ENCODE measurements at places on chromosomes 7 and 10. TPM values are rescaled to one million over a fixed set of nuclear protein-coding genes. Genes with fewer than 3 reads are reported as not detected.

Gene EPHB6
- 5.6 TPM for total RNA-seq

GRCh38 chr7:93030605-93031225 is 87.1 kb downstream of the SAMD9 start:
- DNase-seq, result no peak
- H3K27me3 ChIP-seq, result no peaks in the 10 kb centered on the region
- peaks cover 16% of the 10 kb centered on the region for H3K36me3 ChIP-seq
- H3K4me3 ChIP-seq, result no peak overlapping the region
- H3K4me1 ChIP-seq, result peaks cover 14% of the 10 kb centered on the region

GRCh38 chr10:94546901-94547185 is 1.3 kb downstream of the HELLS start:
- peak overlapping the region; percentile 99 for H3K4me3 ChIP-seq
- H3K36me3 ChIP-seq, result peaks cover 17% of the 10 kb centered on the region
- no peak overlapping the region for H3K27ac ChIP-seq
- peaks cover 5% of the 10 kb centered on the region for H3K27me3 ChIP-seq
- peaks cover 33% of the 10 kb centered on the region for H3K4me1 ChIP-seq
- DNase-seq, result no peak

Gene LBX1
- not detected for total RNA-seq

DNA sequence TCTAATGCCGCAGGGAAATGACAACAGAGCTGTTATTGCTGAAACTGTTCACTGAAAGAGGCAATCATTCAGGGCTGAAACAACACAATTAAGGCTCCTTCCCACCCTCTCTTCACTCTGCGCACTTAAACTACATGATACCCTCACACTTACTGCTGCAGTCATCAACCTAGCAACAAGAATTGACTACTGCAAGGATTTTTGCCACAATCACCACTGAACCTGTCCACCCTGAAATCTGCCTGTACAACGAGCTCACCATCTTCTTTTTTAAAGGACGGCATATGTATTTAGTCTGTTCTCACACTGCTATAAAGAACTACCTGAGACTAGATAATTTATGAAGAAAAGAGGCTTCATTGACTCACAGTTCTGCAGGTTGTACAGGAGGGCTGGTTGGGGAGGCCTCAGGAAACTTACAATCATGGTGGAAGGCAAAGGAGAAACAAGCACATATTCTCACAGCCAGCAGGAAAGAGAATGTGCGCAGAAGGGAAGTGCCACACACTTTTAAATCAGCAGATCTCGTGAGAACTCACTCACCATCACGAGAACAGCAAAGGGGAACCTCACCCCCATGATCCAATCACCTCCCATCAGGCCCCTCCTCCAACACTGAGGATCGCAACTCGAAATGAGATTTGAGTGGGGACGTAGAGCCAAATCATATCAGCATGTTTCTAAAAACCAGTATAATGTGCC is 131.7 kb downstream of the SORCS1 start:
- H3K27ac ChIP-seq, result no peak overlapping the region
- H3K4me3 ChIP-seq, result no peak overlapping the region
- H3K36me3 ChIP-seq, result no peaks in the 10 kb centered on the region
- no peaks in the 10 kb centered on the region for H3K4me1 ChIP-seq
- DNase-seq, result no peak

- no peak for DNase-seq
- no peak overlapping the region for H3K27ac ChIP-seq
- no peaks in the 10 kb centered on the region for H3K36me3 ChIP-seq
- no peaks in the 10 kb centered on the region for H3K4me1 ChIP-seq
- no peak overlapping the region for H3K4me3 ChIP-seq
These were observed 856.2 kb downstream of the SORCS1 start for GRCh38 chr10:106308284-106308683.

DNA sequence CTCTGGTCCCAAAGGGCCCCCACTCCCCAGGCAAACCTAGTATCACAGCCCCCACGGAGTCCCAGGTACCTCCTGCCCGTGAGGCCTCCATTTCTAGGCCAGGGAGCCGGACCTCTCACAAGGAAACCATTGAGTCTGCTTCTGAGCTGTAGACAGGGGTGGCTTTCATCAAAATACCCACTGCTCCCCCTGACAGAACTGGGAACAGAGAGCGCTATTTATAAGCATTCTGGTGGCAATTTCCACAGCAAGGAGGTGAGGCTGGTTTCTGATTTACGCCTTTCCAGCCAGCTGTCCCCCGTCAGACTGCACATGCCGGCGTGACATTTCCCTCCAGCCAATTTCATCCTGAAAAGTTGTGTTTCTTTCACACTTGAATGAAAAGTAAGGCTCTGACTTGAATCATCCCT is 407.5 kb upstream of the PRKCQ start:
- H3K27ac ChIP-seq, result no peak overlapping the region
- peaks cover 6% of the 10 kb centered on the region for H3K4me1 ChIP-seq
- H3K4me3 ChIP-seq, result no peak overlapping the region
- no peaks in the 10 kb centered on the region for H3K36me3 ChIP-seq
- peaks cover 4% of the 10 kb centered on the region for H3K27me3 ChIP-seq
- no peak for DNase-seq

- H3K4me1 ChIP-seq, result no peaks in the 10 kb centered on the region
- DNase-seq, result no peak
- H3K36me3 ChIP-seq, result no peaks in the 10 kb centered on the region
- no peak overlapping the region for H3K27ac ChIP-seq
- H3K4me3 ChIP-seq, result no peak overlapping the region
These were observed 118.5 kb downstream of the VTI1A start for GRCh38 chr10:112565434-112566053.

Gene HOXA5
- total RNA-seq, result not detected

- no peaks in the 10 kb centered on the region for H3K4me1 ChIP-seq
- H3K4me3 ChIP-seq, result no peak overlapping the region
- H3K36me3 ChIP-seq, result no peaks in the 10 kb centered on the region
- H3K27ac ChIP-seq, result no peak overlapping the region
- no peak for DNase-seq
- no peaks in the 10 kb centered on the region for H3K27me3 ChIP-seq
These were observed 233.8 kb downstream of the SORCS1 start for GRCh38 chr10:106930751-106931150.

GRCh38 chr10:69936091-69936490 is 116.6 kb upstream of the MACROH2A2 start:
- H3K27ac ChIP-seq, result no peak overlapping the region
- peaks cover 4% of the 10 kb centered on the region for H3K27me3 ChIP-seq
- H3K4me1 ChIP-seq, result no peaks in the 10 kb centered on the region
- H3K36me3 ChIP-seq, result no peaks in the 10 kb centered on the region
- H3K4me3 ChIP-seq, result no peak overlapping the region

DNA sequence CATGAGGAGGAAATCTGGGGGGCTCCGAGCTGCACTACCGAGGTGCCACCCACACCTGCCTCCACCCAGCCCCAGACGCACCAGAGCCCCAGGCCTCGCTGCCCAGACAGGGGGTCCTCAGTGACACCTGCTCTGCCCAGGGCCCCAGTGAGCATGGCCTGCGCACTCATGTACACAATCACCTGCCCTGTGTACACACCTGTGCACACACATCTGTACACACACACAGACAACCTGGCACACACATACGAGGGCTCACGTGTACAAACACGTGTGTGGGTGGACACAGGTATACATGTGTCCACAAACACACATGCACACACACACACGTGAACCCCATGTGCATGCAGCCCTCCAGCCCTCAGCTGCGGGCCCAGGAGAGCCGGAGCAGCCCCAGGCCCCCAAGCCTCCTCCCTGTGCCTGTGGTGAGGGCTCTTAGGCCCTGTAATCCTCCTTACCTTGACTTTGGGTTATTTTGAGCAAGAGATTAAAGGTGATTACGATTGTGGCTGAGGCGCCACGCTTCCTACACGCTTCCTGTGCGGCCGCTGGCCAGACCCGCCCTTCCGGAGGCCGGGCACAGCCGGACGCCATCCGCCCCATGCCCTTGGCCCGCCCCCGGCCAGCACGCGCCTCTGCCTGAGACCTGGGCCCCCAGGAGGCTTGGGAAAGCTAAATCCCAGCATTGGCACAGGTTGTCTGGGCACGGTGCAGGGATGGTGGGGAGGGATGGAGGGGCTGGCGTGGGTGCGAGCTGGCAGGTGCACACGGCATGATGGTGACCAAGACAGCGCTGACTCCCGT is 71.9 kb downstream of the ELFN1 start:
- no peak for DNase-seq
- no peaks in the 10 kb centered on the region for H3K36me3 ChIP-seq
- H3K27me3 ChIP-seq, result peaks cover 2% of the 10 kb centered on the region
- no peak overlapping the region for H3K4me3 ChIP-seq
- no peak overlapping the region for H3K27ac ChIP-seq

DNA sequence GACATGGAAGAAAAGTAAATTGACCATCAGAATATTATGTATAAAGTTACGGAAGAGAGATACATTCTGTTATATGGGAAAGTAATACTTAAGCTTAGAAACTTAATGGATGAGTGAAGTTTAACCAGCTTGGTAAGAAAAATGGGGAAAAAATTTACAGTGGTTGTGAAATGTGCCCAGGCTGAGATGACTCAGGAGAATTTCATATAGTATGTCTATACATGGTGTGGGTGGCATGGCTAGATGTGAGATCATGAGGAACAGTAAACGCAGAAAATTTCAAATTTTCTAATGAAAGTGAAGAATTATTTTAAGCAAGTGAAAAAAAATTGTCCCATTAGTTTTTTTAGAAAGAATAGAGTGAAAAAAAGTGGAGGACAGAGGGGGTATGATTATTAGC is 552.5 kb upstream of the SORCS1 start:
- H3K4me1 ChIP-seq, result no peaks in the 10 kb centered on the region
- H3K27ac ChIP-seq, result no peak overlapping the region
- H3K4me3 ChIP-seq, result no peak overlapping the region
- DNase-seq, result no peak

GRCh38 chr10:110221721-110222261 is 14.4 kb downstream of the MXI1 start:
- peaks cover 13% of the 10 kb centered on the region for H3K36me3 ChIP-seq
- peaks cover 69% of the 10 kb centered on the region for H3K4me1 ChIP-seq
- H3K27me3 ChIP-seq, result no peaks in the 10 kb centered on the region
- H3K27ac ChIP-seq, result peak overlapping the region; percentile 56
- H3K4me3 ChIP-seq, result peak overlapping the region; percentile 65

- H3K4me3 ChIP-seq, result no peak within 1 kb of the TSS
- no peak for DNase-seq
- no peaks in the 10 kb centered on the region for H3K36me3 ChIP-seq
- no peak within 1 kb of the TSS for H3K27ac ChIP-seq
These were observed at the start of gene CCDC201 for GRCh38 chr7:45873035-45873354. Gene CCDC201, minus strand, starts transcription at chr7:45873082. Its CDS starts 75 bp downstream, at chr7:45873007.

GRCh38 chr7:696812-697551 is 29.5 kb upstream of the DNAAF5 start:
- H3K27me3 ChIP-seq, result no peaks in the 10 kb centered on the region
- peaks cover 4% of the 10 kb centered on the region for H3K36me3 ChIP-seq
- no peak overlapping the region for H3K4me3 ChIP-seq
- no peaks in the 10 kb centered on the region for H3K4me1 ChIP-seq
- no peak overlapping the region for H3K27ac ChIP-seq

Gene ZNF425
- 1.2 TPM for total RNA-seq

Gene LOXL4
- not detected for total RNA-seq

Gene CYP2C19
- total RNA-seq, result not detected

GRCh38 chr7:109895536-109895935 is 1195.4 kb upstream of the LRRN3 start:
- H3K36me3 ChIP-seq, result no peaks in the 10 kb centered on the region
- no peak overlapping the region for H3K4me3 ChIP-seq
- DNase-seq, result no peak
- H3K27ac ChIP-seq, result no peak overlapping the region
- no peaks in the 10 kb centered on the region for H3K27me3 ChIP-seq

All from activated T-helper 1 cell treated with anti-CD3 and anti-CD28 coated beads, Interleukin-12 subunit alpha, Interleukin-12 subunit beta, Interleukin-2, Interleukin-4 antibody, amounts not matched to agents 30 ng/mL and 10 ng/mL and 1 ng/mL, durations not matched to agents 14 hours and 24 hours and 36 hours (primary cell).